ENCODE measurements at places on chromosomes 3 and 15. TPM values are rescaled to one million over a fixed set of nuclear protein-coding genes. Genes with fewer than 3 reads are reported as not detected.

DNA sequence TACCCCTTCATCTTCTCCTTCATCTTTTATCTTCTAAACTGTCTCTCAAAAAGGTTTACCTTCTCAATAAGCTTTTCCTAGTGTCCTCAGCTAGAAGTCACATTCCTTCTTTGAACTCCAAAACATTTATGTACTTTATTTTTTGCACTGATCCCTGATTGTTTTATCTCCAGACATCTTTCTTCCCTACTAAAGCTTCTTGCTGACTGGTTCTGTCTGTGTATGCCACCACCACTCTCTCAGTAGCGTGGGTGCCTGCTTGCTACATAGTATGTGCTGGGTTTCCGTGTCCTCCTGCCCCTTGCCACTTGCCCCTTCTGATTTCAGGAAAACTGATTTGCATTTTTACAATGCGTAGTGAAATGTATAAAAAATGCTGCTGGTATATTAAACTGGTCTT is 24.0 kb downstream of the GTF2E1 start:
- DNase-seq, result no peak

DNA sequence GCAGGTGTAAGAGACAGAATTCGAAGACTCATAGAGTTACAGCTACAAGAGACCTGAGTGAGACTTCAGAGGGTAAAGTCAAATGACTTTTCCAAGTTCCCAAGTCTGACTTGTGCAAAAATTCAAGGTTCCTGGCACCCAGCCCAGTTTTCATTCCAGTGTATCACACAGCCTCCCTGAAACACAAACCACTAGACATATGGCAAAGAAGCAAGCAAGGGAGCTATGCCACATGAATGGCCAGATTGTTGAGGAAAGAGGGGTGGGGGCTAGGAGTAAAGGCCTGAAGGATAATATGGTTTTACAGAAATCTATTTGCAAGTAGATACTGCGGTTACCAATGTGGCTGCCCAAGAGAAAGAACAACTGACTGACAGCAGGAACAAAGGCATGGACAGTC is 301.2 kb downstream of the MECOM start:
- DNase-seq, result no peak

GRCh38 chr3:32297366-32297765 is 58.9 kb downstream of the CMTM8 start:
- DNase-seq, result peak; percentile 46

GRCh38 chr3:5053021-5053831 is 68.9 kb upstream of the ARL8B start:
- DNase-seq, result no peak

DNA sequence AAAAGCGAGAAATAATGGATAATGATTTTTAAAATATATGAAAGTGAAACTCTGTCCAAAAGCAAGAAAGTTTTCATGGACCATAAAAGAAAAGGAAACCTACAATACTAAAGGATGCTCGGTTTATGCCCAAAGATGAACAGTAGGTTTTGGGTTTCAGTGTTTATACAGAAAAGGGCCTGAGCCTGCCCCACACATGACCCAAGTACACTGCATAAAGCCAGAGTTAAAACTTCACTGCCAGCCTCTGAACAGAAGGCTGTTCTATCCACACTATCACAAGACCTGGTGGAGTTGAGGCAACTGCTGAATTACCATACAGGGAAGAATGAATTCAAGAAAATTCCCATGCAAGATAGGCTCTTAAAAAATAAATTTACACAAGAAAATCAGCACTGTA is 165.2 kb downstream of the MECOM start:
- DNase-seq, result no peak

The CASR gene
- total RNA-seq, result not detected

The SENP8 gene
- total RNA-seq, result 1.1 TPM

The GADL1 gene
- not detected for total RNA-seq

The MST1R gene
- total RNA-seq, result 1.2 TPM
